ENCODE measurements at places on chromosomes 4 and X.

DNA sequence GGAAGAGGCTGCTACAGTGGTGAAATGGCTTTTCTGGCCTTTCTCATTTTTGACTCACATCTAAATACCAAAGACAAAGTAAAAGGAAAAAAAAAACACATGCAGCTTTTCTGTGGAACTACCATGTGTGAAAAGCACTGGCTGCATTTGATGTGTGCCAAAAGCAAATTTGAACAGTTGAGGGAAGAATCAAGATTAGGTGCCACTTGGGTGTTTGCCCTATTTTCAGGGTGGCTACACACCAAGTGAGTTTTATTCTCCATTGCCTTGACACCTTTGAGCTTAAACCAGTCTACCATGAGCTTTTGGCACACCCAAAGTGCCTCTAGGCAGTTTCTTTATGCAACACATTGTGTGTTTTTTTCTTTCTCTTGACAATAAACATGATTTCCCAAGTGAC is 423.9 kb downstream of the FAM133A start:
- no peak for DNase-seq

DNA sequence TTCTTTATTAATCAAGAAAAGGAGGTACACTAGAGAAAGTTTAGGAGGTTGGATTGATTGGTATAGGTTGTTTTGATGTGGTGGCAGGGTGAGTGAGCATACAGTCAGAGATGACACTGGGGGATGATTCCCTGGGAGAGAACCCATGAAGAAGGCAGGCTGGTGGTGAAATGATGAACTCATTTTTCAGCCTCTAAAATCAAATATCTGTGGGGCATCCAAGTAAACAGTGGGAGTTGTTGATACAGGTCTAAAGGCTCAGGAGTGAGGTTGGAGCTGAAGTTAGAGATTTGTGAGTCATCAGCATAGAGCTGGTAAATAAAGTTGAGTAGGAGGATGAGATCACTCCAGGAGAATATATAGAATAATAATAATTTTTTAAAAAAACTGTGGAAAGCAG is 10.0 kb upstream of the AP1S2 start:
- no peak for DNase-seq

GRCh38 chr4:82900066-82900410 is 497 bp upstream of the THAP9 start:
- no peak for DNase-seq

DNA sequence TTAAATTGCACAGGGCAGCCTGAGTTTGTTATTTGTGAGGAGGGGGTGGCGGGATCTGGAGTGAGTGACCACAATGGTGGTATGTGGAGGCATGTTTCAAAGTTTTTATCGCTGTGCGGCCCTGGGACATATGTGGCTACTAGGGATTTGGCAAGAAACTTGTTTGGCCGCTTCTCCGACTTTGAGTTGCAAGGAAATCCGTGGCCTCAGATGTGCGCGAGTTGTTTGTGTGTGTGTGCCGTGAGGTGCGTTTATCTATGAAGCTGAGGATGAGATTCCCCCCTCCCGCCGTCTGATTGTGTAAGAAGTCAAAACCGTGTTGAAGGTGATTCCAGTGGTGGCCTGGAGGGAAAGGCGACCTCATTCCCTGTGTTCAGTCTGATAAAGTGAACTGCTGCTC is 1.4 kb downstream of the JADE3 start:
- no peak for DNase-seq

DNA sequence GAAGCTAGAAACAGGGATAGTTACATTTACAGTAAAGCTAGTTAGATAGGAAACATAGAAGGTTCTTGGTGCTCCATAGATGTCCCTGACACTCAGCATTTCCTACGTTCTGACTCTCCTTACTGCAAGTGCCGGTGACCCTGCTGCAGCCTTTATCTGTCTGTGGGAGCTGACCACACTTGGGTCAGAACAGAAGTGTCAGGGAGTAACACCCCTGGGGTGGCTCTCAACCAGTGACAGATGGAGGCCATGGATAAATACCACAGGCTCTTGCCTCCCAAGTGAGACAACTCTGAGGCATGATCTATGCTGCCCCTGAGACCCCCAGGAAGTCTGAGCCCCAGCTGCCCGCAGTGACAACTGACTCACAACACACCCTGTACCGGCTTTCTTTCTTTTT is 69.8 kb downstream of the ANXA3 start:
- no peak for DNase-seq

GRCh38 chrX:97637289-97637688 is 753.6 kb downstream of the RPA4 start:
- DNase-seq, result no peak

DNA sequence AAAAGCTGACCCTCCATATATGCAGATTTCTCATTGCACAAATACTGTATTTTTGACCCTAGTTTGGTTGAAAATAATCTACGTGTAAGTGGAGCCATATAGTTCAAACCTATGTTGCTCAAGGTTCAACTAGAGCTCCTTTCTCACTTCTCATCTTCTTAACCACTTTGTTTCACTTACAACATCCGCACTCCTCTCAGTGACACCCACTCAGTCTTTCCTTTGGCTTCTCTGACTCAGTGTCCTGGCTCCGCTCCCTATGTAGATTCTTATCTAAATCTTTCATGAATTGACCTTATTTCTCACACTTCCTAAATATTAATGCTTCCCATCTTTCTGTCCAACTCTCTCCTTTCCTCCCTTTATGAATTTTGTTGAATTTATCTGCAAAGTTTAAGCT is 32.9 kb upstream of the DKK2 start:
- DNase-seq, result no peak

- no peak for DNase-seq
Observed at GRCh38 chr4:7770224-7771050, 169.2 kb downstream of the AFAP1 start.

GRCh38 chr4:61911313-61911756 is 711.2 kb downstream of the ADGRL3 start:
- DNase-seq, result no peak

DNA sequence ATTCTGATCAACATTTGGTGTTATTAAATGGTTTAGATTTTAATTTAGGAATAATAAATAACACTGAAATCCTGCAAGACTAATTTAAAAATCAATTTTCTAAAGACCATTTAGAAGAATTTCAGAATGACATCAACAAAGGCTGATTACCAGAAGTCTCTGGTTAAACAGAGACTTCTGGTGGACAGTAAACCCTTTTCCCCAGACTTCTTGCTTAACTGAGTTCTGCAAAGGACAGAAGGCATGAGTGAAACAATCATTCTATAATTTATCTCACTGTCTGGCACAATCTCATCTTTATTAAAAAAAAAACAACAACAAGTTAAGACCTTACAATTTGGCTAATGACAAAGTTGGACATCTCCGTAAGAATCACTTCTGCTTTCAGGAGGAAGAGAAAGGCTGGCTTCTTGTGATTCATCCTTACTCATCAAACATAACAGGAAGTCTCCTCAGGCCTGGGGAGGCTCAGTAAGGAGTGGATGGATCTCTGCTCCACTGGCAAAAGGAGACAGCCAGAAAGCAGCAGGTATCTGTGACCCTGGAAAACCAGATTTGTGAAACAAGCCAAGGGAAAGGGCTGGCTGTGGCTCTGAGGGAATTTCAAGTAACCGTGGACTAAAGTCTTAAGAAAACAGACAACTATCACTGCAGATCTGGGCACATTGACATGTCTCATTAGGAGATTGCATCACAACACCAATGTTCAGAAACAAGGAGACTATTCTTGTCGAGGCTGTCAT is 908 bp upstream of the TLR6 start:
- DNase-seq, result peak; percentile 41

DNA sequence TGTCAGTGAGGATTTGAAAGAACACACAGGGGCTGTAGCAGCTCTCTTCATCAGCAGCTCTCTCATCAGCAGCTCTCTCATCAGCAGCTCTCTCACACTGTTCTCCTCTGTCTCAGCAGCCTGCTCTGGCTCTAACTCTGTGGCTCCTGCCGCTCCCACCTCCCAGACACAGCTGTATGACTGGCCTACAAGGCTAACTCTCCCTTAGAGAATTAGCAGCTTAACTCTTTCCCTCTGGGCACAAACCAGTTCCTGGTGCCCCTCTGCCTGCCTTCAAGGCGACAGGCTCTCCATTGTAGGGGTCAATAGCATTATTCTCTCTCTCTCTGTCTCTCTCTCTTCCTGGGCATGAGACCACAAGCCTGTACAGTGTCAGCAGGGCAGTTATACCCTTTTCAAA is 385.6 kb upstream of the PCDH10 start:
- no peak for DNase-seq

GRCh38 chrX:124332481-124333424 is at the start of gene TEX13D:
TSS of gene TEX13D (plus strand) at chrX:124332660. CDS start at chrX:124332918, 258 bp downstream.
- no peak for DNase-seq

- no peak for DNase-seq
Observed at GRCh38 chr4:39893693-39894072, 84.0 kb downstream of the PDS5A start.

DNA sequence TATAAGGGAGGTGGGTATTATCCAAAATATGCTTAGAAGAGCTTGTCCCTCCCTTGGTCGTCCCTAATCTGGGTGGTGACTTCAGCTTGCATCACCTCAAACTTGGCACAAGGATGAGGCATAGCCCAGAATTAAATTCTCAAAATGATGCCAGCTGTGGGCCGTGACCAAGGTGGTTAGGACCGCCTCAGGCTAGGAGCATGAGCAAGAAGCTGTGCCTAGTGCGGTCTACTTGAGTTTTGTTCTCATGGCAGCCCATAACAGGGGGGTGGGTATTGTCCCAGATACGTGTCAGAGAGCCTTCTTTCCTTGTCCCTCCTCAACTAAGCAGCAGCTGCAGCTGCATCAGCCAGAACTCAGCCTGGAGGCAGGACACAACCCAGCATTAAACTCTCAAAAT is 2620.0 kb downstream of the PCDH7 start:
- no peak for DNase-seq

DNA sequence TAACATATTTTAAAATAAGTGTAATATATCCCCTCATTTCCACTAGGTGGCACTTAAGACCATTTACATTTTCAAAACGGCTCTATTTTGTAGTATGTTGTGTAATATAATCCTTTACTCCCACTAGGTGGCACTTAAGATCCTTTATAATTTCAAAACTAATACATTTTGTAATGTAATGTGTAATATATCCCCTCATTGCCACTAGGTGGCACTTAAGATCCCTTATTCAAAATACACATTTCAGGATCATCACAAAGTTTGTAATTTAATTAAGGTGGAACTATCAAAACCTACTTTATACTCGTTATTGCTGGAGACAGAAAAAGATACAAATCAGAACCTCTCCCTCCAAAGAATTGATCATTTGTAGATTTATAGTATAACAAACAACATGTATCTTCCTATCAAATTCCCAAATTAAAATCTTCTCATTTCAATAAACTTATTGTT is 132.5 kb downstream of the ARHGAP6 start:
- DNase-seq, result no peak
